ENCODE measurements at places on chromosomes 16 and 17.

- DNase-seq, result no peak
Observed at GRCh38 chr16:73172241-73172972, 124.5 kb upstream of the ZFHX3 start.

DNA sequence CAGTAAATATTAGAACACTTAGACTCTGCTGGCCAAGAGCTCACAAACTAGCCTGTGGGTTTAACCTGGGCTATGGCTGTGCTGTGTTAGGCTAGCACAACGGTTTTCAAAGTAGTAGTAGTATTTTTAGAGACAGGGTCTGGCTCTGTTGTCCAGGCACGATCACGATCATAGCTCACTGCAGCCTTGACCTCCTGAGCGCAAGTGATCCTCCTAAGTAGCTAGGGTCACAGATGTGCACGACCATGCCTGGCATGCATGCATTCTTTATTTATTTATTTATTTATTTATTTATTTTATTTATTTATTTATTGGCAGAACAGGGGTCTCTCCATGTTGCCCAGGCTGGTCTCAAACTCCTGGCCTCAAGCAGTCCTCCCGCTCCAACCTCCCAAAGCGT, 10.3 kb downstream of the MRPL27 start:
- no peak for DNase-seq

- no peak for DNase-seq
Observed at GRCh38 chr17:81695801-81696200, 7.4 kb upstream of the MRPL12 start.

DNA sequence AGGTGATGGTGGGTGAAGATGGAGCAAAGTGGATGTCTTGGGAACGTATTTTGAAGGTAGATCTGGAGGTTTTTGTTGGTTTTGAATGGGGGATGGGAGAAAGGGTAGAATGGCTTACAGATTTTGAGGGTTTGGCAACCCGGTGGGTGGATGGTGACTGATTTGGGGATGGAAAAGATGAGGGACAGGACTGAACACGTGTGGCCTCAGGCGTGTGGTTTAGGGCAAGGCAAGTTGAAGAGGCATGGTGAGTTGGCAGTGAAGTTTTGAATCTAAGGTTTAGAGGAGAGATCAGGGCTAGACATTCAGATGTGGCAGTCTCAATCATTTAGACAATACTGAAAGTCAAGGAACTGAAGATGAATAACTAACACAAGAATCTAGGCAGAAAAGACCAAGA, 5.0 kb upstream of the DCTPP1 start:
- no peak for DNase-seq

DNA sequence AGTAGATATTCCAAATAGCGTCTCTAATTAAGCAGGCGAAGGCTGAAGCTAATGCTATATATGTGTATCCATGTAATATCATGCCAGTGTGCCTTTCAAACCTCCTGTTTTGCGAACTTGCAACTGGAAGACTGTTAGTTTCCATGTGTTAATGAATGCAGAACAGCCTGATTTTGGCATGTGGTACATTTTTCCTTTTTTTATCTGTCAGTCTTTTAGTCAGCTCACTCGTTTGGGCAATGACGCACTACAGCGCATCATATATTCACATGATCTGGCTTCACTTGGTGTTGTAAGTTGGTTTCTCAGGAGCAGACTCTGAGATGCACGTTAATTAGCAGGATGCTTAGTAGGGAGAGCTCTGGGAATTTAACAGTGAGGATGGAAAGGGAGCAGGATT, 210.4 kb upstream of the CA10 start:
- DNase-seq, result no peak

GRCh38 chr16:3872216-3872895, 8.2 kb downstream of the CREBBP start:
- no peak for DNase-seq

DNA sequence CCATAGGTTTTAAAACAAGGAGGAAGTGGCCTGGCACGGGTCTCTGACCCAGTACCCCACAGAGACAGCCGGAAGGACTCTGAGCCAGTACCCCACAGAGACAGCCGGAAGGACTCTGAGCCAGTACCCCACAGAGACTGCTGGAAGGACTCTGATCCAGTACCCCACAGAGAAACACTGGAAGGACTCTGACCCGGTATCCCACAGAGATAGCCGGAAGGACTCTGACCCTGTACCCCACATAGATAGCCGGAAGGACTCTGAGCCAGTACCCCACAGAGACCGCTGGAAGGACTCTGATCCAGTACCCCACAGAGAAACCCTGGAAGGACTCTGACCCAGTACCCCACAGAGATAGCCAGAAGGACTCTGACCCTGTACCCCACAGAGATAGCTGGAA, 49.0 kb downstream of the TRARG1 start:
- no peak for DNase-seq
